ENCODE measurements at places on chromosomes 1 and 21.
A peak's percentile ranks its signal among the peaks of the same experiment; 100 is the strongest.

- no peak for DNase-seq
Observed at GRCh38 chr1:198483645-198484044, 56.8 kb downstream of the ATP6V1G3 start.

GRCh38 chr21:25569084-25569483, 38.2 kb downstream of the MRPL39 start:
- no peak for DNase-seq

DNA sequence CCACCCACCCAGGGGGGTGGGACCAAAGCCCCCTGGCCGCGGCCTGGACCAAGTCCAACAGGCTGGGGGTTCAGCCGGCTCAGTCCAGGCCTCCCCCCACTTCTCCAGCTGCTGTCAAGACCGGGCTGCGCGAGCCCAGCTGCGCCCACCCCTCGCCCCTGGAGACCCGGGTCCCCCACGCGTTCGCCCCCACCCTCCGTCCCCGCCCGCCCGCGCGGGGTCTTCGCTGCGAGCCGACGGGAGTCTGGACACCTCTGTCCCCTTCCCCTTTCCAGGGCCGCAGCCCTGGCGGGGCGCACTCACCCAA, 253 bp downstream of the RAP1GAP start:
- no peak for DNase-seq

DNA sequence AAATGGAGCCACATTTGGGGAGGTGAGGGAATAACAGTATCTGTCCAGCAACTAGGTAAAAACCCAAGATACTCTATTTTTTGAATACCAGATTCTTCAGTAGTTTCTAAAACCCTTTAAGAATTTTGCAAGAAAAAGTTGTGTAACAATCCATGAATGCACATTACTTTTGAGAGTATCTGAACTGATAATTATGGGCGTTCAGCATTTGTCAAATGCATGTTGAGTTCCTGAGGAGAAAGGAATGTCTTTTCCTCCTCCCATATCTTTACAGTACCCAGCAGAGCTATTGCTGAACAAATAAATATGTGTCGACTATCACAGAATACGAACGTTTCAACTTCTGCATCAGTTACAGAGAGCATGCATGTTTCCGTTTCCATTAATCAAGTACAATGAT, 104.5 kb downstream of the PCNX2 start:
- DNase-seq, result no peak

DNA sequence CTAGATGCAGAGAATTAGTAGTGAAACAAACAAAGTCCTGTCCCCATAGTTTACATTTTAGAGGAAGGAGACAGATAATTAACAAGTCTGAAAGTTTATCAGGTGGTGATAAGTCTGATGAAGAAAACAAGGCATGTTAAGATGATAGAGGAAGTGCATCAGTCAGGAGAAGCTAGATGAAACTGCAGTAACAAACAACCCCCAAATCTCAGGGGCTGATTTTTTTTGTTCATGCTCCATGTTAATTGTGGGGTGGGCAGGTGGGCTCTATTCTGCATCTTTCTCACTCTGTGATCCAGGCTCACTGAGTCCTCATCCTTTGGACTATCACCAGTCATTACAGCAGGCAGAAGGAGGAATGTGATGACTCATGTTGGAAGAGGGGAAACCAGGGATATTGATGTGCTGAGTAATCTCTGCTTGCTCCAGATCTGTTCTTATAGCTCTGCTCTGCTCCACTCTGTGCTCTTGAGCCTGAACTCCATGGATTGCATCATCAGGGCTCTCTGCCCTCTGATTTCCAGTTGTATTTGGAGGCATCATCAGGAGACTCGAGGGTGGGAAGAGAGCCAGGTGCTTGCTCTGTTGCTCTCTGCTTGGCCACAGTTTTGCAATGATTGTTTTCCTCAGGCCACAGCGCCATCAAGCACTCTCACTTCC, 166.9 kb downstream of the IER5 start:
- DNase-seq, result peak; percentile 94

GRCh38 chr1:89547563-89548116, 23.0 kb downstream of the LRRC8B start:
- DNase-seq, result peak; percentile 12

DNA sequence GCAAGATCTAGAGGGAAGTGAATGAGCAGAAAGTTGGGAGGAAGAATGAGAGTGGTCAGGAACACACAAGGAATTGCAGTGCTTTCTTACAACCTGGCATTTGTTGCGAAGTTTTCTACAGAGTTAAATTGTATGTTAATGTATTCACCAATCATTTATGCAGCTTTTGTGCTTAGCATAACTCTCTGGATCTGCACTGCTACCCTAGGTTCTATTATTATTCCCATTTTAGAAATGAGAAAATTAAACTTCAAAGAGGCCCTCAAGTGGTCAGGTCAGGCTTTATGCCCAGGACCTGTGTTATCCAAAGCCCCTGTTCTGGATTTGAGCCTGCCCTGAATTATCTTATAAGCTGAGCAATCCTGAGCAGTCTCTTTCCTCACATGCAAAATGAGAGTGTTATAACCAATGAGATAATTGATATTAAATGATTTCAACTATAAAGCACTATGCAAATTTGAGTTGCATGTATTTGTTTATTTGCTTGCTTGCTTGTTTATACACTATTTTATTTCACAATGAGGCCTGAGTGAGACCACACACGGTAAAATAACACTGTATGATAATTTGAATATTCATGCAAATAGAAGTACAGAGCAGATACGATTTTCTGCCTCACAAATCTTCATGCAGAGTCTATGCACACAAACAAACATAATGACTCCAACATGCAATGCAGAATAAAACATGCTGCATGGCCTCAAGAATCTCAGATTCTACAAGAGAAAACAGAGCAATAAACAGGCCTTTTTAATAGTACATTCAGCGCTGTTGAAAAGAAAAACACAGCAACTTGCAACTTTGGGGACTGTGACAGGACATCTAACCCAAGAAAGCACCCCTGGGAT, 323.0 kb downstream of the PLPP3 start:
- DNase-seq, result no peak

GRCh38 chr1:148362626-148363438, 120.3 kb downstream of the PPIAL4G start:
- DNase-seq, result no peak

- no peak for DNase-seq
Observed at GRCh38 chr1:201468501-201468843, 516 bp downstream of the PHLDA3 start.

- no peak for DNase-seq
Observed at GRCh38 chr1:3918966-3919611, 19.0 kb upstream of the C1orf174 start.

GRCh38 chr1:206814716-206815341, 42.5 kb upstream of the IL10 start:
- no peak for DNase-seq

- no peak for DNase-seq
Observed at GRCh38 chr1:22652881-22653316, at the start of gene C1QB. C1QB (plus strand) TSS chr1:22653236; CDS start chr1:22659463, 6,227 bp downstream.

DNA sequence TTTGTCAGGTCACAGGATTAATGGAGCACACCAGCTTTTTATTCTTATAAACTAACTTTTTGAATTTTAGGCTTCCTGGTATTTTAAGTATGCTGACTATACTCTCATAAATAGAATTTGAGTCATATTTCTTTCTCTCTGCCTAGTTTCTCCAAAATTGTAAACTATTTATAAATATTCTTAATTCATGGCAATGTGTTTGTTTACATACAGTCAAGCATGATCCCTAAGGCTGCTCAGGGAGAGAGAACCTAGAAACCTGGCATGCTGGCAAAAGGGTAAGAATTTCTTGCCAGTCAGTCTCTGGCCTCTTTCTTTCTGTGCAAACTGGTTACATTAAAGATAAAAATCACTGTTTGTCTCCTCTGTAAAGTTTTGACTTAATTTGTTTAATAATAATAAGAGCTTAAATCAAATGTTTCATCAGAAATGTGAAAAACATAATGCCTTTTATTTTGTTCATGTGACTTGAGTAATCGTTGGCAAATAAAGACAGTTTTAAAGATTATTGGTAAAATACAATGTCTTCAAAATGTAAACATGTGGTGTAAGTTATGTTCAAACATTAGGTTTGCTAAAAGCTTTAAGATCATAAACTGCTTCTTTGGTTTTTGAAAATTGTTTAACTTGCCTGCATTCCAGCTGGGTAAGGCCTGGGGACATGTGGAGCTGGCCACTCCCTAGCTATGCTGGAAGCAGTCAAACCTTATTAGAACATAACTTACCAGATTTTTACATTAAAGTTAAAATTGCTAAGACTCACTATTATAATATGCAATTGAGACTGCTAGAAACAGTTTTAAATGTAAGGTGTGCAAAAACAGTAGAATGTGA, 1401.7 kb downstream of the NCAM2 start:
- no peak for DNase-seq

DNA sequence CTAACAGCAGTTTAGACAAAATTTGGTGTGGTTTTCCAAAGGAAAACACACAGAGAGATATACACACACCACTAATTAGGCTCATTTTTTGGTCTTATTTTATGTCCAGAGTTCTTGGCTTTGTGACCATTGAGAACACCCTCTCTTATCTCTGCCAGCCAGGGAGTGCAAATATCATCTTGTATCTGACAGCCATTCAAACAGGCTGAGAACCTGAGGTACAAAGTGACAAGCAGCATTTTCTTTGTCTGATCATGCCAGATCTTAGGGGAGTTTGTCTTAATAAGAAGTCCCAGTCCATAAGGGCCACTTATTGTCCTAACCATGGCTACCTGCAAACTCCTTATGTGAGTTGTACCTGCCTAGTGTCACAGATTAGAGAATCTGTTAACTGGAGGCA, 1165.2 kb downstream of the BRINP3 start:
- DNase-seq, result no peak

GRCh38 chr1:184892116-184892515, 82.2 kb downstream of the NIBAN1 start:
- DNase-seq, result no peak

DNA sequence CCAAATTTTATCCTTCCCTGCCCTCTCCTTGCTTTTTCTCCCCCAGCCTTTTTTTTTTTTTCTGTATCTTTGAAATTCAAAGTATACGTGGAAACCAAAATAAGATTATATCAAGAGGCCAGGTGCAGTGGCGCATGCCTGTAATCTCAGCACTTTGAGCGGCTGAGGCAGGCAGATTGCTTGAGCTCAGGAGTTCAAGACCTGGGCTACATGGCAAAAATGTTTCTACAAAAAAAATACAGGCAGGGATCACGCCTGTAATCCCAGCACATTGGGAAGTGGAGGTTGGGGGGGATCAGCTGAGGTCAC, 6.6 kb upstream of the PRCC start:
- DNase-seq, result no peak

DNA sequence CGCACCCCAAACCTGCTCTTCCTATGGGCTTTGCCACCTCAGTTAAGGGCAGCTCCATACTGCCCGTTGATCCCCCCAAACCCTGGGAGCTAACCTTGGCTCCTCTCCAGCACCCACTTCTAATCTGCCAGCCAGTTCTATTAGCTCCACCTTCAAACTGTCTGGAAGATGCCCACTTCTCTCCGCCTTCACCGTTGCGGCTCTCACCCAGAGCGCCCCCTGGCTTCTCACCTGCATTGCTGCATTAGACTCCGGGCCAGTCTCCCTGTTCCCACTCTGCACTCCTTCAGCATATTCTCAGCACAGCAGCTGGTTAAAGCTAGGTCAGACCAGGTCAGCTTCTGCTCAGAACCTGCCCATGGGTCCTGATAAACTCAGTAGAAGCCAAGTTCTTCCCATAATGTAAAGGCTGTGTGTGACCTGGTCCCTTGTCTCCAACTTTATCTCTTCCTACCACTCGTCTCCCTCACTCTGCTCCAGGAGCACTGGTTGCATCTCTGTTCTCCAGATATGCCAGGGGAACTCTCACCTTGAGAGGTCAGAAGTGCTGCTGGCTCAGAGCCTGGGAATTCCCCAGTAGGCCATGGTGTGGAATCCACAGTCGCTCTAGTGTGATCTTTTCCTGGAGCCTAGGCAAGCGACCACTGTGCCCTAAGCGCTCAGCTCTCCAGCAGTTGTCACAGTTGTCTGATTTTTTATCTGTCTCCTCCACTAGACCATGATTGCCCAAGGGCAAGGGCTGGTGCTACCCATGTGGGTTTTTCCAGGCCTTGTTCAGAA, 150.3 kb downstream of the HMGB4 start:
- no peak for DNase-seq

DNA sequence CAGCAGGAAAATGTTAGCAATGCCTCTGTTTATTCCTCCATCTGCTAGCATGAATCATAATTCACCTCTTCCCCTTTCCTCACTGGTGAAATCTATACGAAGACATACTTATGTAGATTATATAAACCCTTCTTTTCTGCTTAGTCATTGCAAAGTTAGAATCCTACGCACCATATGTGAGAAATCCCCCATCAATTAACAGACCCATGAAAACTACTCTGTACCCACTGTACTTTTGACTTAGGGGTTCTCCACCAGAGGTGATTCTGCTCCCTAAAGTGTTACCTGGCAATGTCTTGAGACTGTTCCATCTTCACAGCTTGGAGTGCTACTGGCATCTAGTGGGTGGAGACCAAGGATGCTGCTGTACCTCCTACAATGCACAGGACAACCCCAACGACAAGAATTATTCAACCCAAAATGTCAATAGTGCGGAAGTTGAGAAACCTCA, 49.6 kb upstream of the KCTD3 start:
- peak; percentile 37 for DNase-seq

- peak; percentile 41 for DNase-seq
Observed at GRCh38 chr1:159960721-159961381, 6.8 kb upstream of the SLAMF9 start.

- no peak for DNase-seq
Observed at GRCh38 chr1:178490967-178491366, 5.8 kb downstream of the CLEC20A start.

DNA sequence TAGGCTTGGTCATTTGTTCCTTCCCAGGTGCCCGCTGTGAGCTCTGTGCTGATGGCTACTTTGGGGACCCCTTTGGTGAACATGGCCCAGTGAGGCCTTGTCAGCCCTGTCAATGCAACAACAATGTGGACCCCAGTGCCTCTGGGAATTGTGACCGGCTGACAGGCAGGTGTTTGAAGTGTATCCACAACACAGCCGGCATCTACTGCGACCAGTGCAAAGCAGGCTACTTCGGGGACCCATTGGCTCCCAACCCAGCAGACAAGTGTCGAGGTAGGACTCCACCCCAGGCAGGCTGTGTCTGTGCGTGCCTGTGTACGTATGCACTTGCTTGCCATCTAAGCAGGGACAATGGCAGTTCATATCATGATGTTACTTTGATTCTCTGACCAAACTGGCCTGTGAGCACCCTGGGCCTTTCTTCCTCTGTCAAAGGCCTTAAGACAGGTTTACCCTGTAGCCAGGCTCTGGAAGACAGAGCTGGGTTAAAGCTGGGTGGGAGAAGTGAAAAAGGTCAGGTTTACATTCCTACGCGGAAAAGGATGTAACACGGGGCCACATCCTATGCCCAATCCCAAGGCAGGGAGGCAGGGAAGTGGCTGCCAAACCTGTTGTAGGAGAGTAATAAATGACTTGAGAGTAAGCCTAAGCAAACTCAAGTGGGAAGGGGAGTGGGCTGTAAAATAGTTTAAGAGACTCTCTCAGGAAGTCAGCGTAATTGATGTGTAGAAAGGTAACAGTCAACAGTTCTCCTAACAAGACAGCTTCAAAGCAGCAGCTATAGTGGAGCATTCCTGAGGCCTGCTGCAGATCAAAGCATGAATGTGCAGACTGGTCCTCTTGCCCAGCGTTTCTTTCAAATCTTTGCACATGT, 42.5 kb downstream of the LAMC2 start:
- no peak for DNase-seq

Data from AG04449 (cell line).